COR-L47 (cell line): ENCODE measurements at places on chromosomes 6 and 20.

GRCh38 chr6:34554291-34555006 lies 1.7 kb downstream of the SPDEF start:
- no peak for DNase-seq

DNA sequence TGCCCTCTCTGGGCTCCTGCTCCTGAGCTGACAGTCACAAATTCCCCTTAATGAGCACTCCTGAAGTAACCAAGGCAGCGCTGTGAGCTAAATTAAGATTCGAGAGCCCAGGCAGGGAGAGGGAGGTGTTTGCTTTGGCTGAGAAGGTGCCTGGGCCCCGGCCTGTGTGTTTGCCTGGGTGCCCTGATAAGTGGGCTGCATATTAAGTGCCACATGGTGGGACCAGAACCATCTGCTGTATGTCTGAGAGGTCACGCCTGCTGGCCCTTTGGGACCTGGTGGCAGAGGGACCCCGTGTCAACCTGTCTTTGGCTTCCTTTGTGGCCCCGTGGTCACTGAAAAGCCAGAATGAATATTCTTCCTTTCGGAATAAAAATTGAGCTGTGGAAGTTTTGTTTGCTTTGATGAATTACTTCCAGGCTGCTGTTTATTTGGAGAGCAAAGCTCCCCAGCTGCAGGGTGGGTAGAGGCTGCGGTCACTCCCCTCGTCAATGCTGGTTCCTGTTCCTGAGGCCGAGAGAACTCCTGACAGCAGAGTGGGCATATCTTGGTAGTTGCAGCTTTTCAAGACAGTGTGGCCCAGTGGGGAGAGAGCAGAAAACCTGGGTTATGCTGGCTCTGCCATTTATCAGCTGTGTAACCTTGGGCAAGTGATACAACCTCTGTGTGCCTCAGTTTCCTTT lies 17.5 kb upstream of the KCNK16 start:
- peak; percentile 70 for DNase-seq

DNA sequence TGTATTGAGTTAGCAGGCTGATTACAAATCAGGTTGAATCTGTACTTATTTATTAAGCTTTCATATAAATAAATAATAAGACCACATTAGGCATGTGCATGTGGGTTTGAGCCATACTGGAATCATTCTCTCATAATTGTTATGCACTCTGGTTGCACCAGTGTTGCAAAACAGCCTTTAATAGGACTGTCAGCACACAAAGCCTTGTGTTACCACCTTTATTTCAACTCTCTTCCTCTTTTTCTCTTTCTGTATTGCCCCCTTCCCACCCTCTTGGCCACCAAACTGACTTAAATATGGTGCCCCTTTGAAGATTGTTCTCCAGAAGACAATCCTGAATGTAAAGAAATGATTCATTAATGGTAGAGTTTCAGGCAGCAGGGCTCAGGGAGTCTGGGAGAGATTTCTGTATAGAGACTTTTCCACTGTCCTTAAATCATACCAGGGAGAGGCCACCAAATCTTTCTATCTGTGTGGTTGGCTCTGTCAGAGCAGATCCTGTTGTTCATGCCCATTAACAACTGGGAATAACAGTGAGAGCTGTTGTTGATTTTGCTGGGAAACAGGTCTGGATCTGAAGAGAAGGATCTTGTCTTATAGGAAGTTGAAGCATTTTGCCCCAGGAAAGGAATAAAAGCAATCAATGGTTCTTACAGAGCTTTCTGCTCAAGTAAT lies 131.6 kb upstream of the SOX4 start:
- DNase-seq, result no peak

GRCh38 chr6:29887330-29887818 lies 55.0 kb upstream of the HLA-A start:
- no peak for DNase-seq

DNA sequence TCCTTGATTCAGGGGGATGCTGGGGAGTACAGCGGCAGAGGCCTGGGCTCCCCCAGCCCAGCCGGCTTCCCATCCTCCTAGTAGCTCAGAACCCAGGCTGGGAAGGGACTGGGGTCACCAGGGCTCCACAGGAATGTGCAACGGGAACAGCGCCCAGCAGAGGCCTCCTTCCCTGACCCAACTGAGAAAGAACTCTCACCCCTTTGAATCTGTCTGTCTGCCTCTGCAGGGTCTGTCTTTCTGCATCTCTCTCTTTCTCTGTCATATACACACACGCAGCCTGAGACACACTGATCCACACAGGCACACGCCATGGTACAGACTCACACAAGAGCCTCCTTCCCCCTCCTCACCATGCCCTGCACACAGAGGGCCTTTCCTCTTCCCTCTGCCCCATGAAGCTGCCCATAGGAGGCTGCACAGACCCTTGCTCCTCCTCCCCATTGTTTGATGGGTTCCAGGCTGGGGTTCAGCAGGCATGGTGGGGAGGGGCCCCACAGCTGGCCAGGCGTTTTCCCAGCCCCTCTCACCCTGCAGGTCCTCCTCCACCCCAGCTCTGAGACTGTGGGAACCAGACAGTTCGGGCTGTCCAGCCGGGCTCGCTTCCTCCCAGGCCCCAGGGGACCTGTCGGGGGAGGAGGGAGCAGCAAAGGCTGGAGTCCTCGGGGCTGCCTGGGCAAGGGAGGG lies 2.8 kb downstream of the FOXS1 start:
- DNase-seq, result no peak

GRCh38 chr6:82651845-82652335 lies 288.3 kb downstream of the TPBG start:
- no peak for DNase-seq

DNA sequence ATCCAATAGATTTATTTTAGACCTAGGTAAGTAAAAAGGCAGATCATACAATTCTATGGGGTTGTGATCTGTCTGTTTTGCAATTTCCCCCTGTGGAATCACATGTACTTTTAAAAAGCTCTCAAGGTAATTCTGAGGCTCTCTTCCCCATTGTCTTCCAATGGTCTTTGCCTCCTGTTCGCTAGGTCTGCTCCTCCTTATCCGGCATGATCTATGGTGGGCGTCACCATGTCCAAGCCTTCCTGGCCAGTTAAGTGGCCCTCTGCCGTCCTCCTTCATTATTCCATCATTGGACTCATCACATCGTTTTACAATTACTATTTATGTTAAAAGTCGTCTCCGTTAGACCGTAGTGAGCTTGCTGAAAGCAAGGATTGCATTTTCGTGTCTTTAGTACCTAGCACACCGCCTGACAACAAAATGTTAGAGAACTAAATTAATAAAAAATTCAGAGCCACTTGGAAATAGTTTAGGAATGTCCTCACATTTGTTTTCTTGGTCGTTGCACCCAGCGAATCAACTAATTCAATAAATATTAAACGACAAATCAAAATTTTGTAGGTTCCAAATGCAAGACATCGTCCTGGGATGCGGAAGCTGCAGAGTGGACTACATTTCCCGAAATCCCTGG lies 2.2 kb upstream of the STXBP5 start:
- DNase-seq, result peak; percentile 18

GRCh38 chr6:7042056-7042653 lies 65.6 kb upstream of the RREB1 start:
- DNase-seq, result no peak

GRCh38 chr20:47805951-47806350 lies 20.7 kb upstream of the SULF2 start:
- DNase-seq, result no peak

GRCh38 chr6:41594326-41594725 lies 43.9 kb upstream of the MDFI start:
- DNase-seq, result no peak

DNA sequence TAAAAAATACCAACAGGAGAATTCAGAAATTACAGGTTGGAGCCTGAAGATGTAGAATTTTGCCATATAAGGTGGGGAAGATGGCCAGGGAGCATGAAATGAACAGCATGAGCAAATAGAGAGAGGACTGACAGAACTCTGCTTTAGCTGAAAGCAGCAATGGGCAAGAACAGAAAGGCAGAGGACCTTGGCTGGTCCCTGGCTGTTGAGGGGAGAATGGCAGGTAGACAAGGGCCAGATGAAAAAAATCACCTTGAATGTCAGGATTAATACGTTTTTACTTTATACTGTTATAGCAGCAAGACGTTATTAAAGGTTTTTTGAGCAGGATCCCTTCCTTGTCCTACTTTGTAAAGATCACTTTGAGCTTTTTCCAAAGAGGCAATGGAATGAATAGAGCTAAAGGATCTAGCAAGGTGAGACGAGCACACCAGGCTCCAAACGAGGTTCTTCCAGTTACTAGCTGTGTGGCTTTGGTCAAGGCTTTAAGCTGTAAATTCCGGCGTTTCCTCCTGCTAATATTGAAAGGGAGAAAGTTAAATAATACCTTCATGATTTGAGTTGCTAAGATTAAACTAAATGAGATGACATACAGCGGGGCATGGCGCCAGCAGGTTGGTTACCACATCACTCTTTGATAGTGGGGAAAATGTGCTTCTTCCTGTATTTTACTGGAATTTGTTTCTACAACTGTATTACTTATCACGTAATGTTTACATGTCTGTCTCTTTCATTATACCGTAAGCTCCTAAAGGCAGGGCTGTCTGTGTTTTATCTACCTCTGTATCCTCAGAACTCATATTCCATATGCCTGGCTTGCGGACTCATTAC lies 776 bp downstream of the PPIL1 start:
- DNase-seq, result peak; percentile 43

- no peak for DNase-seq
Measured at GRCh38 chr6:165767228-165767627, 104.2 kb upstream of the PDE10A start.

GRCh38 chr6:152916035-152916434 lies 66.8 kb downstream of the FBXO5 start:
- no peak for DNase-seq

DNA sequence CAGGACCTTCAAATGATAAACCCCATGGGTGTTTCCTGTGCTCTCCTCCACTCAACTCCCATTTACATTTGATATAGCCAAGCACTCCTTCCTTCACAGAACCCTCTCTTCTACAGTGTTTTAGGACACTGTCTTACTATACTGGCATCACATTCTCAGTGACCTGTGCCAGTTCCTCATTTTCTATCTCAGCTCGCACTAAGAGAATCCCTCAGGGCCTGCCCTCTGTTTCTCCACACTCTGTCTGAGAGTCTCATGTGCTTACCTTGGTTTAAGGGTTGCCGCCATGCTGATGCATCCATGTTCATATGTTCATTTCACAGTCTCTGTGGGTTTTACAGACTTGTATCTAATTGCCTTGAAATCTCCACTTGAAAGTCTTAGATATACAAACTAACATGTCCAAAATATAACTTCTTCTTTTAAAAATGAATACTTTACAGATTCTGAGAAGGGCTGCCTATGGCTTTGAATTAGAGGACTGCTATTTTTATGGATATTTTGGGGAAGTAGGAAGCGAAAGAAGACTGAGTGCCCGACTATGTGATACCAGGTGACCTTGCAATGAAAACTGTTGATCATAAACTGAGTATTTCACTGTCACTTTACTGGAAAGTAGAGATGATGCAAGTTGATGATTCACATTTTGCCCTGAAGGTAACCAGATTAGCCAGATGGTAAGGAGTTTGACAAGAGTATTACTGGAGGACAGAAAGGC lies 153.1 kb upstream of the SIM1 start:
- no peak for DNase-seq

DNA sequence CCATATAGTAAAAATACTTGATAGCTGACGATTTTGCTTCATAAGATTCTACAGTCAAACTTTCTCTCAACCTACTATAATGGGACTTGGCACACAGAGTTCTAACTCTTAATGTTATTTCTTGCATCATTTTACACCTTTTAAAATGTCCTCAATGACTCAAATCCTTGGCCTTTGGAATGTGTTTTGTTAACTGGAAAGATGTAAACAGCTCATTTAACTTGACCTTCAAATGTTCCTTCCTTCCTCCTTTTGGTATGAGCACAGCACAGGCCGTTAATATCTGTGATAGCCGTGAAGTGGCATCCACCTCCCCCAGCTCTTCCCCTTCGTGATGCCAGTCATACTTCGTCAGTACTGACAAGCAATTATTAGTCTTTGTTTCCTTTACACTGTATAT lies 972.0 kb upstream of the CITED2 start:
- DNase-seq, result no peak

DNA sequence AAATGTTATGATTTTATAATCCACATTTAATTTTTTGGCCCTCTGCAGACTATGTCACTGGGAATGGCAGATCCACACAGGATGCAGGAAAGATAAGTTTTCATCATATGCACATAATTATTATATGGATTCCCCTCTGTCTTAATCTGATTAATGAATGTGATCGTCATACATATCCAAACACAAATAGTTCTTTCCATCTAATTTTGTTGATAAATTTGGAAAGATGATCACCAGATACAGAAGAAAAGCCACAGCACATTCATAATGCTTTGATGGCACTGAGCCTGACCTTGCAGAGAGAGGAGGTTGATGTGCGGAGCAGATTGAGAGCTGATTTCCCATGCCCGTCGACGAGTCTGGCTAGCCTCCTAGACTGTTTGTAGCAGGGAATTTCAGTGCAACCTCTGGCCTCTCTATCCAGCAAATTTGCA lies 471.5 kb downstream of the EPM2A start:
- DNase-seq, result no peak

- no peak for DNase-seq
Measured at GRCh38 chr20:19252451-19253120, 40.1 kb downstream of the SLC24A3 start.

GRCh38 chr20:38193586-38194105 lies 28.6 kb upstream of the TGM2 start:
- no peak for DNase-seq

GRCh38 chr20:41369673-41370072 lies 3.1 kb upstream of the EMILIN3 start:
- no peak for DNase-seq

DNA sequence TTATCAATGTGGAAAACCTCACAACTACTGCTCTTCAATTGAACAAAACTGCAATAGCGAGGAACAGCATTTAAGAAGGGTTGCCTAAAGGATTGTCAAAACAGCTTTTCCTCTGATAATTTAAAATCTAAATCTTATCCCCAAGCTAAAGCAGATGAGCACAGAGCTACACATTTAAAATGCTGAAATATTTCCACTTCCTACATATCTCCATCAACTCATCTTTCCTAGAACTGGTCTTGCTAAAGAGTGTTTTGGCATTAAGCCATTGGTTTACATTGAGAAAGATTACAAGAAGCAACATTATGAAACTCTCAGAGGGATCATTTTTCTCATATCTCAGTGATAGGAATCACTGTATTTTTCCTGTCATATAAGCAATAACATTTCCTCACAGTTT lies 3.6 kb downstream of the OR10C1 start:
- no peak for DNase-seq

GRCh38 chr6:138307816-138308730 lies 69.6 kb upstream of the SMIM28 start:
- DNase-seq, result no peak

- DNase-seq, result no peak
Measured at GRCh38 chr20:5180933-5181332, 54.1 kb downstream of the CDS2 start.

DNA sequence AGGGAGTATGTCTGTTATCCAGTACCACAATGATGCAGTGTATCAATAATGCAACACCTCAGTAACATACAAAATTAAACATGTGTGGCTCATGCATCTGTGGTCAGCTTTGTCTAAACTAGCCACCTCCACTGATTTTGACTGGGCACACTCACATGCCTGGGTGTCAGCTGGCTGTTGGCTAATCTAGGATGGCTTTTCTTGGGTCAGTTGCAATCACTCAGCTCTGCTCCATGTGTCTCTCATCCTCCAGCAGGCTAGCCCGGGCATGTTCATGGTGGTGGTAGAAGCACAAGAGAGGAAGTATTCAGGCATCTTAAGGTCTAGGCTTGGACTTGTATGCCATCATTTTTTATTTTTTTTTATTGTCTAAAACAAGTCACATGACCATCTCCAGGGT lies 59.3 kb upstream of the JAG1 start:
- no peak for DNase-seq
